ENCODE measurements at places on chromosomes 16 and 17.
A peak's percentile ranks its signal among the peaks of the same experiment; 100 is the strongest.

GRCh38 chr17:39139161-39139511 is 12.3 kb downstream of the PLXDC1 start:
- no peaks in the 10 kb centered on the region for H3K36me3 ChIP-seq
- no peak overlapping the region for H3K4me3 ChIP-seq
- H3K27me3 ChIP-seq = no peaks in the 10 kb centered on the region

DNA sequence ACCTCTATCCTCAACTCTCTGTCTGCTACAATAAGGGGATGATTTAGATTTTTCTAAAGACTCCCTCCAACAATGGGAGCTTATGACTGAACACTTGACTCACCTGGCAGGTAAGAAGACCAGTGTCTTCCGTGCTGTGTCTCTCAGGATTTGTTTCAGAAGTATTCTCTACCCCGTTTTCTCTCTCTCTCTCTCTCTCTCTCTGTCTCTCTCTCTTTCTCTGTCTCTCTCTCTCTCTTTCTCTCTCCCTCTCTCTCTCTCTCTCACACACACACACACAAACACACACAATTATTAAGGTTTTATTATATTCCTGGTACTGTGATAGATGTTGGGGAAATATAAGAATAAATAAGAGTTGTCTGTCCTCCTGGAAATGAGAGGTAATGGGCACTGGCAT is 263.9 kb downstream of the TOX3 start:
- no peaks in the 10 kb centered on the region for H3K4me1 ChIP-seq
- H3K27ac ChIP-seq = no peak overlapping the region
- no peaks in the 10 kb centered on the region for H3K36me3 ChIP-seq
- no peak for DNase-seq
- H3K27me3 ChIP-seq = no peaks in the 10 kb centered on the region
- H3K4me3 ChIP-seq = no peak overlapping the region

DNA sequence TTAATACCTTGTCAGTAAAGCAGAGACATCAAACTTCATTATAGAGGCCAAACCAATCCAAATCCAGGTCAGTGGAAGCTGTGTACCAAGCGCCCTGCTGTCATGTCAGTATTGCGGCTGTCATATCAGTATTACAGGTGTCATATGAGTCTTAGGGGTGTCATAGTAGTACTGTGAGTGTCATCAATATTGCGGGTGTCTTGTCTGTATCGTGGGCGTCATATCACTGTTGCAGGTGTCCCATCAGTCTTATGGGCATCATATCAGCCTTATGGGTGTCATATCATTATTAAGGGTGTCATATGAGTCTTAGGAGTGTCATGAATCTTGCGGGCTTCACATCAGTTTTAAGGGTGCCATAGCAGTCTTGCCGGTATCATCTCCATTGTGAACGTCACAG is 6.0 kb upstream of the PRDM7 start:
- H3K36me3 ChIP-seq = no peaks in the 10 kb centered on the region
- H3K4me3 ChIP-seq = no peak overlapping the region
- no peak overlapping the region for H3K27ac ChIP-seq
- no peak for DNase-seq
- no peaks in the 10 kb centered on the region for H3K27me3 ChIP-seq

DNA sequence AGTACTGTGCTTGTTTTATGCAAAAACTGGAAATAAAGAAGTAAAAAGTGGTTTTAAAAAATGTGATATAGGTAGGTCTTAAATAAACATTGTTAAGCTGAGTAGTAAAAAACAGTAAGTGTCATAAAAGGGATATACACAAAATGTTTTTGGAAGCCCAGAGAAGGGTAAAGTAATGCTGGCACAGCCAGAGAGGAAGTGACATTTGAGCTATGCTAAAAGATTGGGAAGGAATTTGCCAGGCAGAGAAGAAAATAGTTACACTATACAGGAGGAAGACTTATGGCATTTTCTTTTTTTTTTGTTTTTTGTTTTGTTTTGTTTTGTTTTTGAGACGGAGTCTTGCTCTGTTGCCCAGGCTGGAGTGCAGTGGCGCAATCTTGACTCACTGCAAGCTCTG is 40.8 kb upstream of the TAOK1 start:
- no peaks in the 10 kb centered on the region for H3K36me3 ChIP-seq
- no peak overlapping the region for H3K27ac ChIP-seq
- H3K27me3 ChIP-seq = no peaks in the 10 kb centered on the region
- H3K4me3 ChIP-seq = no peak overlapping the region

GRCh38 chr16:2925951-2926649 is 14.4 kb downstream of the FLYWCH1 start:
- no peaks in the 10 kb centered on the region for H3K27me3 ChIP-seq
- H3K36me3 ChIP-seq = peaks cover 26% of the 10 kb centered on the region
- no peak for DNase-seq
- no peak overlapping the region for H3K4me3 ChIP-seq
- H3K4me1 ChIP-seq = peaks cover 18% of the 10 kb centered on the region
- no peak overlapping the region for H3K27ac ChIP-seq

DNA sequence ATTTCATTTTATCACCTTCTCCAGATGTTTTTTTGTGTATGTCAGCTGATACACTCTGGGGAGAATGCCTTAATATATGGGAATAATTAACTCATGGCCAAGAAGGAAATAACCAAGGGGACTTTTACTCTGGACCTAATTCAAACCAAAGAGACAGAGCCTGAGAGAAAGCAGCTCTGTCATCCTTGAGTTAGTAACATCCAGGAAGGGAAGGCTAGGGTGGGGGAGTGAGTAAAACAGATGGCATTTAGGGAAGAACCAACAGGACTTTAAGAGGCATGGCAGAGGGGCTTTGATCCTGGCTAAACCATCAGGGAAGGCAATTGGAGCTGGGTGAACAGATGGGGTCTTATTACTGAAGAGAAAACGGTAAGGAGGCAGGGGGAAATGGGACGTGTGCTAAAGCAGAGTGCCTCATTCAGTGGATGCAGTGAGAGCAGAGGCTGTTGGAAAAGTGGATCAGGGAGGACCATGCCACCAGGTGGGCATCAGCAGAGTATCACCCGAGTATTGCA is 2.5 kb upstream of the SMPD3 start:
- H3K4me1 ChIP-seq = peaks cover 22% of the 10 kb centered on the region
- H3K4me3 ChIP-seq = no peak overlapping the region
- no peak for DNase-seq
- H3K36me3 ChIP-seq = no peaks in the 10 kb centered on the region
- peaks cover 21% of the 10 kb centered on the region for H3K27me3 ChIP-seq
- H3K27ac ChIP-seq = no peak overlapping the region

GRCh38 chr17:13182854-13183253 is 165.0 kb upstream of the ELAC2 start:
- H3K27ac ChIP-seq = no peak overlapping the region
- no peaks in the 10 kb centered on the region for H3K27me3 ChIP-seq
- no peaks in the 10 kb centered on the region for H3K4me1 ChIP-seq
- H3K36me3 ChIP-seq = no peaks in the 10 kb centered on the region

GRCh38 chr17:73548620-73549311 is 95.5 kb downstream of the SDK2 start:
- peaks cover 18% of the 10 kb centered on the region for H3K4me1 ChIP-seq
- no peak overlapping the region for H3K4me3 ChIP-seq
- H3K36me3 ChIP-seq = no peaks in the 10 kb centered on the region
- H3K27me3 ChIP-seq = no peaks in the 10 kb centered on the region
- no peak for DNase-seq

- no peak for DNase-seq
- peaks cover 16% of the 10 kb centered on the region for H3K4me1 ChIP-seq
- H3K27ac ChIP-seq = no peak overlapping the region
- H3K27me3 ChIP-seq = no peaks in the 10 kb centered on the region
- no peak overlapping the region for H3K4me3 ChIP-seq
These were observed 208.5 kb downstream of the STX8 start for GRCh38 chr17:9367156-9367555.

DNA sequence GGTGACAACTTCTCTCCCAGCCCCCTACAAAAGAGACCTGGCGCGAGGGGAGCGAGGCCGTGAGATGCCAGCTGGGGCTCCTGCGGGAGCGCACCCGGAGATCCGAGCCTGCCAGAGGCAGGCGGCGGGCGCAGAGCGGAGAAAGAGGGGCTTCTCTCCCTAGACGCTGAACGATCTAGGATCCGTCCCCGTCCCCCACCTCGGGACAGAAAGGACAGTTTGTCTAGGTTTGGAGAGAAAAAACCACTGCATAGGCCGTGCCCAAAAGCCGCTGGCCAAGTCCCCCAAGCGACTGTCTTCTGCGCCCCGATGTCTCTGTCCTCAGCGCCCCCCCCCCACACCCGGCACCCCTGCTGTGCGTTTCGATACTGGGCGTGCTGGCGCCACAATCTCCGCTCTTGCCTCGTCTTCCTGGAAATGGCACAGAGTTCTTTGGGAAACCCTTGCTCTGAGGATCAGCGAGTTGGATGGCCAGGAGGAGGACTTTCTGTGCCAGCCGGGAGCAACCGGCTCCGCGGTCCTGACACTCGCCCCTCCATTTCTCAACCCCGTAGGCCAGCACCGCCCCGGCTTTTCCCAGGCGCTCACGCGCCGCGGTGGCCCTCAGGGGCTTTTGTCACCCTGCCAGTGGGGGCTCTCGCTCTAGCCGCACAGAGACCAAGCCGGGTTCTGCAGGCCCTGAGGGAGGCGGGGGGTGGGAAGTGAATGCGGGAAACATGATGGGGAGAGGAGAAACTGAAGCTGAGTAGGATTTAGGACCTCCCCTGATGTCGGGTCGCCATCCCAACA is 1.0 kb downstream of the SSTR2 start:
- DNase-seq = no peak
- peaks cover 31% of the 10 kb centered on the region for H3K4me1 ChIP-seq
- H3K27ac ChIP-seq = no peak overlapping the region
- H3K4me3 ChIP-seq = peak overlapping the region; percentile 50

DNA sequence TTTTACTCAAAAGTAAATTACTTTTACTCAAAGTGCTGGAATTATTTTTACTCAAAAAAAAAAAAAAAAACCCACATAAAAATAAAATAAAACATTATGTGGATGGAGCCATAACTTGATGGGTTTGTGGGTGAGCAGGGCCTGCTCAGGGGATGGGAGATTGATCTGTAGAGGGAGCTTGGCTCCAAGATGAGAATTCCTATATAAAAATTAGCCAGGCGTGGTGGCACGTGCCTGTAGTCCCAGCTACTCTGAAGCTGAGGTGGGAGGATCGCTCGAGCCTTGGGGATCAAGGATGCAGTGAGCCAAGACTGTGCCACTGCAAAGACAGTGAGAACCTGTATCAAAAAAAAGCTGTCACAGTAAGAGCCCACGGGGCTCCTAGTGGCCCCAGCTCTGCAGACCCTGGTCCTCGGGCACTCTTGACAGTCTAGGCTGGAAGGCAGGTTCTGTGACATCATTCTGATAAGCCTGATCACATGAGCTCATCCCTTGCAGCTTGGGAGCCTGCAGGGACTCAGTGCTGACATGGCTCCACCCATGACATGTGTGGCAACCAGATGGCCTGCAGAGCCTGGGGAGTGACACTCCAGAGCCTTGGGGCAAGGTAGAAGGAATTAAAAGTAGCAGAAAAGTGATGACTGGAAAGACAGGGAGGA is 42.5 kb downstream of the ST3GAL2 start:
- H3K4me1 ChIP-seq = peaks cover 21% of the 10 kb centered on the region
- H3K36me3 ChIP-seq = peaks cover 20% of the 10 kb centered on the region
- no peak for DNase-seq
- no peaks in the 10 kb centered on the region for H3K27me3 ChIP-seq
- no peak overlapping the region for H3K4me3 ChIP-seq

DNA sequence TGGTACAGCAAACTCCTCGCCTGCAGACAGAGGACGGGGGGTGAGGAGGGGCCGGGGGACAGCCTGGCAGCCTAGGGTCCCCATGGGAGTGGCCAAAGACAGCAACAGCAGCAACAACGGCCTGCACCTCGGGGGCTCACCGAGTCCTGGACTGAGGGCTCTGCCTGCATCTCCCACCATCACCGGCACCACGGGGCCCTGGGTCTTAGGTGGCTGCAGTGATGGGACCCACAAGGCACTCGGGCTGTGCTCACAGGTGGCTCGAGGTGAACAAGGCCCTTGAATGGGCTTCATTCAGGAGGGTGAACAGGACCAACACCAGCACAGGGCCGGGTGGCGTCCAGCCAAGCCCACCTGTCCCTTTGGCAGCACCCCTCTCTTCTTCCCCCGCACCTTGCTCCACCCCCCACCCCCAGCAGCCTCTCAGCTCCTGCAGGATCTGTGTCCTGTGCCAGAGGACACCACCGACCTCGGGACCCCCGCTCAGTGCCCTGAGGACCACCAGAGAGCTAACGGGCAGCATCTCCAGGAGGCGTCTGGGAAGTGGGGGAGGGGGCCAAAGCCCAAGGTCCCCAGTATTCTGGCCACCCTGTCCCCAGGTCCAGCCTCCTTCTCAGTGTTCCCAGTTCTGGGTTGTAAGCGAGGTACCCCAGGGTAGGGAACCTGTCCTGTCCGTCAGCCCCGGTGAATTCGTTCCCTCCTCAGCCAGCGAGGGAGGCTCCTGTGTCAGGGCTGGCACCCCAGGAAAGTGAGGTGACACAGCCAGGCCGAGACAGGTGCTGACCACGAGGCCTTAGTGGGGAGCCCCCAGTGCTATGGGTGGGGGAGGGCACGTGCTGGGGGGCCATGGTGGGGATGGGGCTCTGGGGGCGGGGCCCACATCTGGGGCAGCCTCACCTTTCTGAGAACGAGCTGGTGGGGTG is 94.3 kb downstream of the TBC1D16 start:
- H3K27me3 ChIP-seq = no peaks in the 10 kb centered on the region
- no peak for DNase-seq
- peaks cover 22% of the 10 kb centered on the region for H3K4me1 ChIP-seq
- peaks cover 67% of the 10 kb centered on the region for H3K36me3 ChIP-seq

All from suprapubic skin (tissue), 4 donors.